ENCODE measurements at places on chromosomes 5 and 9. TPM values are rescaled to one million over a fixed set of nuclear protein-coding genes. Genes with fewer than 3 reads are reported as not detected.

ZNF462 gene
- 74.8 TPM for total RNA-seq

MCTP1 gene
- total RNA-seq: 35.8 TPM

PIP5KL1 gene
- total RNA-seq: 3.3 TPM

BOD1 gene
- total RNA-seq: 49.3 TPM

SREK1IP1 gene
- 14.8 TPM for total RNA-seq

C5orf52 gene
- not detected for total RNA-seq

SEMA6A gene
- 37.8 TPM for total RNA-seq
